ENCODE measurements at places on chromosomes 11 and 22.
A peak's percentile ranks its signal among the peaks of the same experiment; 100 is the strongest.

GRCh38 chr22:46854125-46854870, 91.8 kb downstream of the TBC1D22A start:
- DNase-seq, result no peak

DNA sequence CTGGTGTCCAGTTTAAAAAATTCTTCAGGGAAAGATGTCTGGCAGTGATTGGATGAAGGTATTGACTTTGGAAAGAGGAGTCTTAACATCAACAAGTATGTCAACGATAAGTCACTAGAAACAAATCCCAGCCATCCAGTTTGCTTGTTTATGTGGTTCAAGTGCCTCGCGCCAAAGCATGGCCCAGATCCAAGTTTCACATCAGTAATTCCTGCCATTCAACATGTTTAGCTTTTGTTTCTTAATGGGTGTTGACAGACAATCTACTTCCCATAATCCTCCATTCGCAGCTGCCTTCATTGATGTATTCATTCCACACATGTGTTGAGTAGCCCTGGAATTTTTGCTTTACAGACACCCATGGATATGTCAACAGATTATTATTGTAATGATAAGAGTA, 77.8 kb downstream of the UBASH3B start:
- DNase-seq, result no peak

GRCh38 chr11:17905477-17905876, 107.4 kb downstream of the SERGEF start:
- DNase-seq, result no peak

- no peak for DNase-seq
Observed at GRCh38 chr11:57546869-57547475, 9.6 kb downstream of the SMTNL1 start.

GRCh38 chr11:14905104-14906033, 13.3 kb upstream of the CYP2R1 start:
- peak; percentile 91 for DNase-seq

DNA sequence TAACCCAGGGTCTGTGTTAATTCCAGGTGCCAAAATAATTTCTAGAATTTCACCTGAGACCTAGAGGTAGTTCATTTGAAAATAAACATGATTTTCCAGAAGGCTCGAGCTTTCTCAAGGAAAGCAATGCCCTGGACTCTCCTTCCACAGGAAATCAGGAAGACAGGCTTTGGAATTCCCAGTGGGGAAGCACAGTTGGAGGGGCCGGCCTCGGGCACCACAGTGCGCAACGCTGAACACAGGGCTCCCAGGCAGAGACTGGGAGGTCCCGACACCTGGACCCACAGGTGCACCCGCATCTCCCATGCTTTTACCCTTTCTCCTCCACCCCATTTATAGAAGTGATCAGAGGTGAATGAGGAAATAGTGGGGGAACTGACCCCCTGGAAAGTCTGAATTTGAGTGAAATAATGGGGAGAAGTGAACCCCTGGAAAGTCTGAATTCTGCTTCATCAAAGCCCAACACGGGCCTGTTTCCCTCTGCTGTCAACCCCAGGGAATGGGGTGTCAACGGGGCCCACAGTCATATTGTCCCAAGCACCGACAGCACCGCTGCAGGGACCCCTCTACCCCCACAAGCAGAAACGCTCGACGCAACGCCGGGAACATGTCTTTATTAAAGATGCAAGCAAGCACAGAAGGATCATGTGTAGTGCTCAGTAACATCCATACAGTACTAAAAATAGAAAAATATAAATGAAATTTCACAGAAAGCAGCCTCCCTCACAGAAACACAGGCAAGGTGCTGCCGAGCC, 12.0 kb upstream of the EFCAB6 start:
- peak; percentile 31 for DNase-seq

DNA sequence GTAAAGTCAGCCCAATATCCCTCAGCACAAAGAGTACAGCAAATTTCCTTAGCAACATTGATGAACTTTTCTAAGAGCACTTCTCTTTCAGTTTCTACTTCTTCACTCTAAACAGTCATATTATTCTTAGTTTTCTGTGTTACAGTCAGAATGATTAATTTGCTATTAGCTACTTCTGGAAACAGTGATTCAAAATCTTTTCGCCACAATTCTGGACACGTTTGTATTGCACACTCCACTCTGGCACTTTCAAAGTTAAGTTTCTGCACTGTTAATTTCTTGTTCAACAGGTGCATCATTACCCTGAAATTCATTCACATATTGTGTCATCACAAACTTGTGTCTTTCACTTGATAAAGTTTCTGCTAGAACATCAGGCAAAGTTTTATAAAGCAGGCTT, 22.5 kb downstream of the ABTB2 start:
- DNase-seq, result no peak

DNA sequence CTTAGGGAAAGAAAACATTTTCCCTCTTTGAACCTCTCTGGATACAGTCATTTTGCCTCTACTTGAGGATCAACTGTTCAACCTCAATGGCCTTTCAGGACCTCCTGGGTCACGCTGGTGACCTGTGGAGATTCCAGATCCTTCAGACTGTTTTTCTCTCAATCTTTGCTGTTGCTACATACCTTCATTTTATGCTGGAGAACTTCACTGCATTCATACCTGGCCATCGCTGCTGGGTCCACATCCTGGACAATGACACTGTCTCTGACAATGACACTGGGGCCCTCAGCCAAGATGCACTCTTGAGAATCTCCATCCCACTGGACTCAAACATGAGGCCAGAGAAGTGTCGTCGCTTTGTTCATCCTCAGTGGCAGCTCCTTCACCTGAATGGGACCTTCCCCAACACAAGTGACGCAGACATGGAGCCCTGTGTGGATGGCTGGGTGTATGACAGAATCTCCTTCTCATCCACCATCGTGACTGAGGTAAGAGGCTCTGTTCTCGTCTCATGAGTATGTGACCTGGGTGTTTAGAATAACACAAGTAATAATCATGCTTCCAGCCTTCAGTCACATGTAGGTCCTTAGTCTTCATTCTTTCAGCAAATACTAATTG, 495 bp downstream of the SLC22A9 start:
- DNase-seq, result no peak

DNA sequence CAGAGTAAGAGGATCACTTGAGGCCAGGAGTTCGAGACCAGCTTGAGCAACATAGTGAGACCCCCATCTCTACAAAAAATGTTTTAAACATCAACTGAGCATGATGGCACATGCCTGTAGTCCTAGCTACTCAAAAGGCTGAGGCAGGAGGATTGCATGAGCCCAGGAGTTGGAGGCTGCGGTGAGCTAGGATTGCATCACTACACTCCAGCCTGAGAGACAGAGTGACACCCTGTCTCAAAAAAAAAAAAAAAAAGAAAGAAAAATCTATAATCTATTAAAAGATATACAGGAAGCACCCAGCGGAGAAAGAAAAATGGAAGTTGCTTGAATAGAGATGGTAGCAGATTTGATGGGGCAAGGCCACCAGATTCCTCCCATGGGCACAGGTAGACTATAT, 61.8 kb downstream of the FAM83F start:
- DNase-seq, result no peak

GRCh38 chr22:31983911-31984656, 39.7 kb downstream of the YWHAH start:
- no peak for DNase-seq

DNA sequence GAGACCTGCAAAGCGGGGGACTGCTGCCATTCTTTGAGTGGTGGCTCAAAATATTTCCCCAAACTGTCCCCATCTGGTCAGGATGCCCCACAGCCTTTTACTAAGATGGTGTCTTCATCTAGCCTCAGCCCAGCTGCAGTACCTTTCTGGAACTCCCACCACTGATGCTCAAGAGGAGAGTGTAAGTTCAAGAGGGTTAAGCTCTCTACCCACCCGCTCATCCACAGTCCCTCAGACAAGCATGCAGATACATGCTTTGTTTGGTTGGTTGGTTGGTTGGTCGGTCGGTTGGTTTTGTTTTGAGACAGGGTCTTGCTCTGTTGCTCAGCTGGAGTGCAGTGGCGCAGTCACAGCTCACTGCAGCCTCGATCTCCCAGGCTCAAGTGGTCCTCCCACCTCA, 14.5 kb upstream of the CAVIN3 start:
- DNase-seq, result no peak

DNA sequence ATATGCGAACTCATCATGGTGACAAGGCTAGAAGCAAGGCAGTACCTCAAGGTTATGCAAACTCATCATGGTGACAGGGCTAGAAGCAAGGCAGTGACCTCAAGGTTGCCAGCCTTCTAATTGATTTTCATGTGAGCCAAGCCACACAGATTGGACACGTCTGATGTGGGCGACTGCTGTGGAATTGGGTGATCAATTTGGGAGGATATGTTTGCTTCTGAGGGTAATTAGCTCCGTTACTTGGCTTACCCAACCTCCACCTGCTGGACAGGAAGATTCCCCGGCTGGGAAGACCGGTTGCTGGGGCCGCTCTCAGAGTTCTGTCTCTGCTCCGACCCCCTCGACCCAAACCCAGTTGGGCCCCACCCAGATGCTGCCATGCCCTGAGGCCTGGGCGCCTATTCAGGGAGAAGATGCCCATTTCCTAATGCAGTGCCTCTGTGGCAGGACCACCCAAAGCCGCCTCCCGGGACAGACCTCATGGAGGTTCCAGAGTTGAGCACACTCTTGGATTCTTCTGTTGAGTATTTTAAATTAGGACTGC, 69.9 kb upstream of the SHANK2 start:
- DNase-seq, result no peak

GRCh38 chr11:18304745-18305144, 17.2 kb downstream of the HPS5 start:
- DNase-seq, result no peak

DNA sequence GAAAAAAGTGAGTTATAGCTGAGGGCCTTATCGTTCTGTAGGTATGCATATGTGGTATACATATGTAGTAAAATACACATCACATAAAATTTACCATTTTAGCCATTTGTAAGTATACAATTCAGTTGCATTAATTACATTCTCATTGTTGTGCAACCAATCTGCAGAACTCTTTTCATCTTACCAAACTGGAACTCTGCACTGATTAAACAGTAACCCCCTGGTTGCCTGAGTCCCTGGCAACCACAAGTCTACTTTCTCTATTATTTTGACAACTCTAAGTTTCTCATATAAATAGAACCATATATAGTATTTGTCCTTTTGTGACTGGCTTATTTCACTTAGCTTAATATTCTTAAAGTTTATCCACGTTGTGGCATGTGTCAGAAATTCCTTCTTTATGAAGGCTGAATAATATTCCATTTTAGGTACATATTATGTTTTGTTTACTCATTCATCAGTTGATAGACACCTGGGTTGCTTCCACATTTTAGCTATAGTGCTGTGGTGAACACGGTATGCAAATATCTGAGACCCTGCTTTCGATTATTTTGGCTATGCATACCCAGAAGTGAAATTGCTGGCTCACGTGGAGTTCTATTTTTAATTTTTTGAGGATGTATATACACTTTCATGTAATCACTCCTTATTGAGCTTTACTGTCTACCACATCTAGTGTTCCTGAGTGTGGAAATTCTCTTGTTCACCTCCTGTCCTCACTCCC, 1.6 kb upstream of the DDX10 start:
- DNase-seq, result no peak

GRCh38 chr22:49052560-49052959, 775.1 kb downstream of the BRD1 start:
- no peak for DNase-seq

DNA sequence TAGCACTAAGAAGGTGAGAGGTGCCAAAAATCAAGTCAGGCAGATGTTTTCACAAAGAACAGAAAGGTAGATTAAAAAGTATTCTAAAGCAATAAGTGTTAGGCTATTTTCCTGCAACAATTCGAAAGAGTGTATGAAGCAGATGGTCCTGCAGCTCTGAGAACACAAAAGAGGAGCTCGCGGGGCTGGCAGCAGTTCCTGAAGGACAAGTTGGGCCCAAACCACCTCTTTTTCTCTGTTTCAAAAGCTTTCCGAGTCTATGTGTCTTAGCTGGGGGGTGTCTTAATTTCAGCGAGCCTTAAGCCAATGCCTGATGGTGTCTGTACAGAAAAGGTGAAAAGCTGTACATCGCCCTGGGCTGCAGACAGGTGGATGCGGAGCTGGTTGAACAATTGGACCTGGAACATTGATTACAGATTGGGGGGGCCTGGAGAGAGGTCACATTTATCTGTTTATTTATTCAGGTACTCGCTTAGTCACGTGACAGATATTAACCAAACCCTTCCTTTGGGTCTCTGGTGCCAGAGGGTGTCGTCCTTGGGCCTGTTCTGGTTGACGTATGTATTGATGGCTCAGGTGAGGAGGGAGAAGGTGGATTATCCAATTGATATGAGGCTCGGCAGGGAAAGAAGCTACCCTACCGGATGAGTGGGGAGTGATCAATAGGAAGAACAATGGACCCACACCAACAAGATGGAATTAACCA, 24.7 kb downstream of the GRIK4 start:
- DNase-seq, result no peak

GRCh38 chr22:38925571-38926041, 31.8 kb upstream of the APOBEC3A start:
- no peak for DNase-seq

DNA sequence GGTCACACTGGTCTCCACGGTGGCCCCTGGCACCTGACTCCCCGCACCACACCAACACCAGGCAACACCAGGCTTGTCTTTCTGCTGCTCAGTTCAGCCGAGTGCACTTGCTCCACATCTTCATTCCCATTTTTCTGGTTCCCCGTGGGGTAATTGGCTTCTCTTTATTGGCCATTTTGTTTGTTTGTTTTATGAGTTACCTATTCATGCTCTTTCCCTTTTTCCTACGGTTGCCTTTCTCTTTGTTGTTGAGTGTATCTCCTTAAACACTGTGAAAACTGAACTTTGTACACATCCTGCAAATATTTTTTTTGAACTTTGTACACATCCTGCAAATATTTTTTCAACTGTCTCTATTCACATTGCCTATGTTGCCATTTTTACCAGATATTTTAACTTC, 834.0 kb downstream of the BRD1 start:
- no peak for DNase-seq

DNA sequence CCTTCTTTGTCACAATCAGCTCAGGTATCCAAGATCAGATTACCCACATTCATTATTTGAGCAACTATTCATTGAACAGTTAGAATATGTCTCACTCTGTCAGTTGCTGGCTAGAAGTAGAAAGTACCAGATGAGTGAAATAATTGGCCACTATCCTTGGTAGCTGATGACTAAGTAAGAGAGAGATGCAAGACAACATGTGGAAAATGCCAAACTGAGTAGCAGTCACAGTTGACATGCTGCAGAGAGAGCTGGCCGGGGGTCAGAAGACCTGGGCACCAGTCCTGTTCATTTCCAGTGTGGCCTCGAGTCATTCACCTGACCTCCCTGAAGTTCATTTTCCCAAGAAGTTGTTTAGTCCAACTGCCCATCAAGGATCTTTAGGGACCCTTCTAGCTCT, 22.5 kb upstream of the SMIM35 start:
- no peak for DNase-seq

GRCh38 chr11:96139691-96140090, 203.3 kb downstream of the MAML2 start:
- no peak for DNase-seq

- DNase-seq, result no peak
Observed at GRCh38 chr11:104934594-104934993, 33.8 kb downstream of the CASP4 start.

Data from right kidney (tissue), 9 donors.